ENCODE measurements at places on chromosomes 6 and 20.

DNA sequence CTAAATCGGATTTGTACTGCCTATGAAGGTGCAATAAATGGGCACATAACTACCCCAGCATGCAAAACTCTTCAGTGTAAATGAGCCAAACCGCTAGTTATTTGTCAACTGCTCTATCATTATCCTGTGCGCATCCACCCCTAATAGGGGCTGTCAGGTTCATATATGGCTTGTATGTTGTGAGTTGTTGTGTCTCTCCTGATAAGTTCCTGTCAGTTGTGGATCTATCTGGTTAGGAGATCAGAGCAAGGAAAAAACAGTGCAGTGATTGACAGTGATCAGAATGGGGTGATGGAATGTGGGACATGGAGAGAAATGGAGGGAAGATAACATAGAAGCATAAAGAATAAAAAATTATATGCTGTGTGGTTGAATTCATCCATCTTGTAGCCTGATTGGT lies 686.9 kb upstream of the ID4 start:
- DNase-seq: no peak

GRCh38 chr6:79788756-79789155 lies 157.6 kb downstream of the SH3BGRL2 start:
- DNase-seq: no peak

- DNase-seq: no peak
Observed at GRCh38 chr6:105681061-105681460, 278.2 kb upstream of the PREP start.

GRCh38 chr20:47239719-47240067 lies 116.8 kb downstream of the ZMYND8 start:
- DNase-seq: no peak

DNA sequence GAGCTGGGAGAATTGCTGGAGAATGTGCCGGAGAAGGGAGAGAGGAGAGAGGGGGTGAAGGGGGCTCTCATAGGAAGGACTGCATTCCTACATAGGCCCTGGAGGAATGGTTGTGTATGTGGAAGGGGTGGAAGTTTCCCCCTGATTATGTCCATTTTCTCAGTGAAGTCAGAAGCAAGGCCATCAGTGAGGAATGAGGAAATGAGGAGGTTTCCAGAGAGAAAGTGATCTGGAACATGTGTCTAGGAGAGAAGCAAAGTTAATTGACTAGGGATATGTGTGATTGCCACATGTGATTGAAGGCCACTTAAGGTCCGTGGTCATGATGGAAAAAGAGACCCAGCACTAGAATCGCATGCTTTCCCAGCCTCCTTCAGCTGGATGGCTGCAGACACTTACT lies 42.3 kb downstream of the TBPL1 start:
- DNase-seq: no peak

DNA sequence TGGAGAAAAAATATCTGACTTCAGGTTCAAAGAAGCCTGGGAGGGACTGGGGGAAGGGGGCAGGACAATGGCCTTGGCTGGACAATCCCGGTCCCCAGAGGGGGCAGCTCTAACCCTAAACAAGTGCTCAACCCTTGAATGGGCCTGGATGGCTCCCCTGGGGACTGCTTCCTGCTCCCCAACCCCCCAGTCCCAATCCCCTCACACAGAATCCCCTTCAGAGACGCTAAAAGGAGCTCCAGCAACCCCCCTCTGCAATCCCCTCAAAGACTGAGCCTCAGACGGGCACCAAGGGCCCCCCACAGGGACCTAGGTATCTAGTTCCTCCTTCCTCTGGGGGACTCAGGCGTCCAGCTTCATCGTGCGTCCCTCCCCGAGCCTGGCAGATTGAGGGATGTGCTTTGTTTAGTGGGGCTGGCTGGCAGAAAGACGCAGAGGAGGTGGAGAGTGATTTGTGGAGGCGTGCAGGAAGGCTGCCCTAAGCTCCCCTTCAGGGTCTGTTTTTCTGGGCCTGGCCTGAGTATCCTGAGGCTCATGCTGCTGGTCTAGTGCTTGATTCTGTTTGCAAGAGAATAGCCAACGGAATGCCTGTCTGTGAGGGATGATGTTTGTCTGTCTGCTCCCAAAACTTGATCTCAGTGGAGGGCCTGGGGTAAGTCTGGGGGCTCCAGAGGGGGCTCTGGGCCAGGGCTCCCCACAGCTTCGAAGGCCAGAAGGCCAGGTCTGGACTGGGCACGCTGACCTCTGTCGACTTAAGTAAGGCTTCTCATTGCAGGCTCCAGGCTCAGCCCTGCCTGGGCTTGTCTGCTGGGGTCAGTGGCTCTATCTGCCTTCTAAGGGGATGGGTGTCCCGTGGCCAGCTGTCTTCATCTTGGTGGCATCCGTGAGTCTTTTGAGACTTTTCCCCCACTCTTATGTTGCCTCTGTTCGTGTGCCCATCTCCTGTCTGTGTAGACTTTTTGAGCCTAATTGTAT lies 1.7 kb upstream of the POU5F1 start:
- no peak for DNase-seq

- no peak for DNase-seq
Observed at GRCh38 chr6:40714576-40715564, 127.7 kb upstream of the LRFN2 start.

DNA sequence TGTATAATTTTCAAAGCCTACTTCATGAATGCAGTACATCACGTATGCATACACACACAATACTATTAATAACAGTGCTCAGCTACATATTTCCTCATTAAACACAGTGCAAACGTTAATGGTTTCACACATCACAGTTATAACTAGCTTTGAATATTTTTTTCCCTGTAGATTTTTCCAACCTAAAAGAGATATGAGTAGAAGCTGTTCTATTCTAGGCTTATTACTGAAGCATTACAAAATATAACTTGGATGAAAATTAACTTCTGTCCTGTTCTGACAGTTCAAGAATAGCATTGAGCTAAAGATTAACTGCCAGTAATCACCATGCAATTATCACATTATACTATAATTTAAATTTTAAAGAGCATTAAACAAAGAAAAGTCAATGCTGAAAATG lies 6.2 kb downstream of the LMBRD1 start:
- no peak for DNase-seq

- DNase-seq: no peak
Observed at GRCh38 chr6:106972500-106972899, 2.0 kb downstream of the CD24 start.

DNA sequence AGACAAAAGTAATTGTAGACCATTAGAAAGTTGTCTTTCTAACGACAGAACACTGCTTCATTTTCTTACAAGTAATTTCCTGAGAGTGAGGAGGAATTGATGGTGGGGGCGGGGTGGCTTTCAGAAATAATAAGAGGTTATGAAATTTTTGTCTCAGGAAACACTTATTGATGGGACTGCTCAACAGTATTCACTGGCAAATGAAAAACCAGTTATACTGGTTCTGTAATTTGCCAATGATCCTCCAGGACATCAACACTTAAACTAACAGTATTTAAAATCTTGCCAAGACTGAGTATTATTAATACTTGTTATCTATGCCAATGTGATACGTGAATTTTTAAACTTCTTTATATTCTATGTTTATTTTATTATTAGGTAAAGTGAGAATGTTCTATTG lies 41.8 kb upstream of the FUT9 start:
- DNase-seq: no peak

DNA sequence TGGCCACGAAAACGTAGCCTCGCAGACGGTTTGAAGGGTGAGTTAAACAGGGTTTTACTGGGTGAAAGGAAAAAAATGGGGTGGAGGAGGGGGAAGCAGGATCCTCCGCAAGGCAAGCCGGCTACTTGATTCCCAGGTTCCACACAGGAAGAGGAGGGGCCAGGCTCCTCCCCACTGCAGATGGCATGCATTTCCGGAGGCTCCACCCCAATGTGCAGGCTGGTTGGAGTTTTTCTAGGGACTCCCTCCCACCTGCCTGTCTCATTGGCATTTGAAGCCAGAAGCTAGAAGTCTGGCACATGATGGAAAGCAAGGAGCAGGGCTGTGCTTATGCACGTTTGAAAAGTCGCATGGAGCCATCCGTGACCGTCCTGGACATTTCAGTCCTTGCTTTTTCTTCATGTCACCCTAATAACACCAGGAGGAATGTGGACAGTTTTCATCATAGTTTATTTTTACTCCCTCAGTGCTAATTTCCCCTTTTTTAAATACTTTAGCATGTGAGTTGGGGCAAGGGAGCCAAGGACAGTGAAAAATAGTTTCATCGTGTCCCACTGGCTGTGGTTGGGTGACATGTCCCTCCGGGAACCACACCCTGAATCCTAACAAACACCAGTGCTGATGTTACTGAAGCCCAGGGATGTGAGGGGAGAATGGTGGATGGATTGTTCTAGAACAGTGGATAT lies 100.1 kb upstream of the INSM1 start:
- no peak for DNase-seq
